ENCODE measurements at places on chromosomes 16 and 17.

DNA sequence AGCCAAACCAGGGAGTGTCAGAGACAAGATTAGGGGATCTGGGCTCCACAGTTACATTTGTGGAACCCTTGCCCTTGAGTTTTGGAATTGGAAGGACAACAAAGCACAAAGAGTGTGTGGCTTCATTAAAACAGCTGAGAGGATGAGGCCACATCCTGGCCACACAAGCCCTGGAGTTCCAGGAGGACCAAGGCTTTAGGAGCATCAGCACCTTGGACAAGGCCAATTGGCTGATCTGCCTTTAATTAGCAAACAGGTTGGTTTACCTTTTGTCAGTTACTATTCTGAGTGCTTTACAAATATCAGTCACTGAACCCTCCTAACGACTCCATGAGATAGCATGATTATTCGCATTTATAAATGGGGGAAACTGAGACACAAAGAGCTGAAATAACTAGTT lies 54.7 kb downstream of the SLC6A2 start:
- H3K27me3 ChIP-seq, result no peaks in the 10 kb centered on the region
- no peak for DNase-seq
- H3K27ac ChIP-seq, result no peak overlapping the region
- H3K4me1 ChIP-seq, result no peaks in the 10 kb centered on the region

DNA sequence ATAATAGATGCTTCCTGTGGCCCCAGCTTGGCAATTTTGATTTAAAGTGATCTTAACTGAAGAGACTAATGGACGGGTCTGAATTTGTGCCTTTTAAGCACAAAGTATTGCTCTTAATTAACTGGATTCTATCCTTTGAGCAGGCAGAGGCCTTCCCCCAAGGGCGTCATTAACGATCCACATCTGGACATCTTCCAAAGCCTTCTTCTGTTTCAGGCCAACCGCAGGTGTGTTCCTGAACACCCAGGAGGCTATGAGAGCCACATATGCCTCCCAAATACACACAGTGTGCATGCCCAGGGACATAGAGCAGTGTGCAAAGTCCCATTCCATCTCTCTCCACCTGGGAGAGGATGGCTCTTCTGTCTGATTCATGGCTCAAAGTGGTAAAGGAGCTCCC lies 42.3 kb downstream of the MAPT start:
- H3K4me1 ChIP-seq, result no peaks in the 10 kb centered on the region
- no peak overlapping the region for H3K4me3 ChIP-seq
- DNase-seq, result no peak
- peaks cover 6% of the 10 kb centered on the region for H3K27me3 ChIP-seq
- no peak overlapping the region for H3K27ac ChIP-seq

- peak overlapping the region; percentile 26 for H3K4me3 ChIP-seq
- H3K36me3 ChIP-seq, result peaks cover 10% of the 10 kb centered on the region
Observed at GRCh38 chr16:19116711-19117449, 3.1 kb downstream of the ITPRIPL2 start.

- no peak for DNase-seq
- no peaks in the 10 kb centered on the region for H3K4me1 ChIP-seq
- no peak overlapping the region for H3K4me3 ChIP-seq
- H3K27ac ChIP-seq, result no peak overlapping the region
- H3K36me3 ChIP-seq, result no peaks in the 10 kb centered on the region
Observed at GRCh38 chr17:79826204-79826680, 13.0 kb downstream of the CBX4 start.

DNA sequence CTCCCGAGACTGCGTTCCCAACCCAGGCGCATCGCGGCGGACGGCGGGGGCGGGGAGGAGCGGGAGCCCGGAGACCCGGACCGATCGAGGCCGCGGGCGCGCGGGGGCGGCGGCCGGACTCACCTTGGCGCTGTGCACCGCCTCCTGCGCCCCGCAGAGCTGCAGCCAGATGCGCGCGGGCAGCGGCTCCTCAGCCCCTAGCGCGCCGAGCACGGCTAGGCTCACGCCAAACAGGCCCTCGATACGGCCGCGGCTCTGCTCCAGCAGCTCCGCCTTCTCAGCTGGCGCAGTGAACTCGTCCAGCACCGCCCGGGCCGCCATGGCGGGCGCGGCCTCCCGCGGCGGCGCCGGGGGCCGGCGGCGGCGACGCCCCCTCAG lies 339 bp downstream of the N4BP1 start:
- peak overlapping the region; percentile 63 for H3K27ac ChIP-seq
- H3K4me1 ChIP-seq, result no peaks in the 10 kb centered on the region
- no peaks in the 10 kb centered on the region for H3K36me3 ChIP-seq
- DNase-seq, result peak; percentile 60

GRCh38 chr17:78980624-78980972 lies 875 bp upstream of the LGALS3BP start:
- H3K27me3 ChIP-seq, result no peaks in the 10 kb centered on the region
- H3K4me3 ChIP-seq, result no peak overlapping the region
- H3K36me3 ChIP-seq, result peaks cover 9% of the 10 kb centered on the region
- no peak overlapping the region for H3K27ac ChIP-seq

DNA sequence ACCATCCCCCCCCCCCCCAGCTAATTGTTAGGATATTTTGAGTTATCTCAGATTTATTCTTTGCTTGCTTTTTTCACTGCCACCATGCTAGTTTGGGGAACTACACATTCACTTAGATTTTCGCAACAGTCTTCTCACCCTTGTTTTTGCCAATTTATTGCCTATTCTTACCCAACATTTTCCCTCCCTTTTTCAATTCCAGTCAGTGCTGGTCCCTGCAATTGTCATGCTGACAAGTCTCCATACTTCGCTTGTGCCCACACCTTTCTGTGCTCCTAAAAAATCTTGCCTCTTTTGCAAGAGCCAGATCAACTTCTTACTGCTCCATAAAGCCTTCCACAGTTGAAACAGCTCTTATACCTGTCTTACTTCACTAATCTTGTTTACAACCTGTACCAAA lies 16.3 kb downstream of the TNRC6A start:
- no peaks in the 10 kb centered on the region for H3K27me3 ChIP-seq
- H3K4me3 ChIP-seq, result no peak overlapping the region
- DNase-seq, result no peak
- peaks cover 21% of the 10 kb centered on the region for H3K4me1 ChIP-seq
- H3K36me3 ChIP-seq, result no peaks in the 10 kb centered on the region

DNA sequence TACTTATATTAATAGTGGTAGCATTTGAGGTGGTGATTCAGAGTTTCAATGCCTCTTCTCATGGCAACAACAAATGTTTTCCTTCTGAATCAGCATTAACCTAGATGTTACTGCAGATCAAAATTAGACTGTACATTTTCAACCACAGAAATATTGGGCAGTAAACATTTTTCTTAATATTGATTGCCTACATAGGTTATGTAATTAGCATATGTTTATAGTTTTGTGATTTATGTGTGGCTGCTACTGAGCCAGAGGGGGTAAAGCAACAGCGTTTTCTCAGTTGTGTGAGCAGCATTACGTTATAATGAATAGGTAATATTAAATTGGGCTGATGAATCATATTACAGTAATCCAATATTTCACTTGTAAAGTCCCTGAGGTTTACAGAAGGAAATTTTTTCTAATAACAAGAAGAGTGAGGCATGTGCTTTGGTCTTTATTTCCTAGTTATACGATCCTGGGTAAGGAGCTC lies 18.8 kb upstream of the BMERB1 start:
- H3K27me3 ChIP-seq, result no peaks in the 10 kb centered on the region
- no peak overlapping the region for H3K27ac ChIP-seq
- DNase-seq, result peak; percentile 63
- no peaks in the 10 kb centered on the region for H3K36me3 ChIP-seq

DNA sequence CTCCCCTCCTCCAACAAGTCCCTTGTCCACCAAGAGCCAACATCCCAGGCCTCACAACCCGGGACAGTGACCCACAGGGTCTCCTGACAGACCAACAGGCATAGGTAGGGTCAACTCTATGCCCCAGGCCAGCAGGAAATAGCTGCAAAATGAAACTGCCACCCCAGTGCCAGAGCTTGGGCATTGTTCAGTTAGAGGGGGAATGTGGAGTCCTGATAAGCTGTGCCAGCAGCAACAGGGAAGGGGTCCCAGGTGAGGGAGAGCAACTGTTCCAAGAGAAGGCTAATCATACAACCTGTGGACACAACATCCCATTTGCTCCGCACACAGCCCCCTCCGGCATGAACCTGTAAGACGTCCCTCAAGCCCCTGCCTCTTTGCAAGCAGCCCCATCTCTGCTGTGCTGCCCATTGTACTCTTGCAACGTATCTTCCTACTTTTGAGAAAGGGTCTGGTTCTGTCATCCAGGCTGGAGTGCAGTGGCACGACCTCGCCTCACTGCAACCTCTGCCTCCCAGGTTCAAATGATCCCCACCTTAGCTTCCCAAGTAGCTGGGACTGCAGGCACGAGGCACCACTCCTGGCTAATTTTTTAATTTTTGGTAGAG lies 17.2 kb downstream of the CTRB2 start:
- no peak overlapping the region for H3K4me3 ChIP-seq
- DNase-seq, result no peak
- H3K36me3 ChIP-seq, result no peaks in the 10 kb centered on the region
- H3K27me3 ChIP-seq, result no peaks in the 10 kb centered on the region
- no peaks in the 10 kb centered on the region for H3K4me1 ChIP-seq

- peaks cover 3% of the 10 kb centered on the region for H3K4me1 ChIP-seq
- no peak overlapping the region for H3K4me3 ChIP-seq
- H3K27me3 ChIP-seq, result no peaks in the 10 kb centered on the region
- no peak for DNase-seq
- no peak overlapping the region for H3K27ac ChIP-seq
- no peaks in the 10 kb centered on the region for H3K36me3 ChIP-seq
Observed at GRCh38 chr16:85449191-85449884, 163.8 kb upstream of the GSE1 start.

GRCh38 chr17:36601303-36602029 lies at the start of gene MRM1:
TSS of gene MRM1 (plus strand) at chr17:36601583. CDS start at chr17:36601811, 228 bp downstream.
- H3K36me3 ChIP-seq, result no peaks in the 10 kb centered on the region
- H3K27ac ChIP-seq, result peak within 1 kb of the TSS; percentile 80
- H3K27me3 ChIP-seq, result no peaks in the 10 kb centered on the region
- peak; percentile 87 for DNase-seq

- DNase-seq, result no peak
- H3K27ac ChIP-seq, result no peak overlapping the region
- H3K36me3 ChIP-seq, result no peaks in the 10 kb centered on the region
- no peaks in the 10 kb centered on the region for H3K4me1 ChIP-seq
- peaks cover 3% of the 10 kb centered on the region for H3K27me3 ChIP-seq
- H3K4me3 ChIP-seq, result no peak overlapping the region
Observed at GRCh38 chr17:46000757-46001156, 1.7 kb downstream of the STH start.

DNA sequence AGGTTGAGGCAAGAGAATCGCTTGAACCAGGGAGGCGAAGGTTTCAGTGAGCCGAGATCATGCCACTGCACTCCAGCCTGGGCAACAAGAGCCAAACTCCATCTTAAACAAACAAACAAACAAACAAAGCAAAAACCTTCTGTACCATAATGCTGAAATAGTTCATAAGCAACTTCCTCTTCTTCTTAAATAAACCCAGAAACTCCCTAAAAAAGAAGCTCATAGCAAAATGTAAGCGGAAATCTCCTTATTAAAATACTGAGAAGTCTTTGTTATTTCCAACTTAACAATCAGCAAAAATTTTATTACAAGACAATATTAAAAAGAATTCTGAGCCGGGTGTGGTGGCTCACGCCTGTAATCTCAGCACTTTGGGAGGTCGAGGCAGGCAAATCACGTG lies 82.8 kb downstream of the FBXL20 start:
- no peaks in the 10 kb centered on the region for H3K4me1 ChIP-seq
- no peaks in the 10 kb centered on the region for H3K36me3 ChIP-seq
- DNase-seq, result no peak
- H3K4me3 ChIP-seq, result no peak overlapping the region
- no peaks in the 10 kb centered on the region for H3K27me3 ChIP-seq

DNA sequence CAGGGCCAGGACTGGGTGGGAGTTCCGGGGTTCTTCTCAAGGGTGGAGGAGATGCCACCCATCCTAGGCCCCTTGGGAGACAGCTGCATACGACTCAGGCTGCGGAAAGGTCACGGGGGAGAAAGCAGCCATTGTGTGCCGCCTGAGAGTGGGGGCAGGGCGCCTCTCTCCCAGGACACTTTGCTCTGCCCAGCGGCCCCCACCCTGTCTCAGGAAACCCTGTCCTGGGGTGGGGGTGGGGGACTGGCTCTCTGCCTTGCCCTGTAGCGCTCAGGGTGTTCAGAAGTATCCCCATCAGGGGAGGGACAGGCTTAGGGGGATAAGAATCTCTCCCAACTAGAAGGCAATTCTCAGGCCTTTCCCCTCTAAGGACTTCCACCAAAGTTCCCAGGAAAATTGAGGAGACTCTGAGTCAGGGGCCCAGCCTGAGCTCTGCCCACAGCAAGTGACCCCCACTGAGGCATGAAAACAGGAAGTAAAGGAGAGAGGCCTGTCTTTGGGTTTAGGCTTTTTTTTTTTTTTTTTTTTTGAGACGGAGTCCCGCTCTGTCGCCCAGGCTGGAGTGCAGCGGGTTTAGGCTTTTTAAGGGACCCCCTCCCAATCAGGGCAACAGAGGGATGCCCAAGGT lies 4.9 kb downstream of the GIT1 start:
- no peak overlapping the region for H3K4me3 ChIP-seq
- H3K27ac ChIP-seq, result no peak overlapping the region
- DNase-seq, result peak; percentile 27

DNA sequence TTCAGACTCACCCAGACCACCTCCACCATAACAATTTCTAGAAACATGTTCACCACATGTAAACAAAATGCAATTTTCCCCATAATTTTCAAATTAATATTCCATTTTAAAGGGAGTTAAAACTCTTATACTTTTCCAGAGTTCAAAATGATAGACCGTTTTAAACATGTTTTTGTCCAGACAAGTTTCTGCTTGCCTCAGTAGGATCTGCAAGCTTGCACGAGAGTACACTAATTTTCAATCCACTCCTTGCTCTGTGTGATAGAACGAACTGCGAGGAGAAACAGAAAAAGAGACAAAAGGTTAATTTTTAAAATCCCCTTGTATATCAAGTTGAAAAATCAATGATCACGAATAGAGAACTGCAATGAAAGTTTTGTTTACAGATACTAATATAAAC lies 7.1 kb downstream of the FAHD1 start:
- no peaks in the 10 kb centered on the region for H3K27me3 ChIP-seq
- H3K36me3 ChIP-seq, result peaks cover 3% of the 10 kb centered on the region
- H3K4me1 ChIP-seq, result peaks cover 3% of the 10 kb centered on the region
- no peak for DNase-seq
- no peak overlapping the region for H3K27ac ChIP-seq

Measured in fibroblast of lung (primary cell).